Cardiac muscle cell (in vitro differentiated cells and primary cell): ENCODE measurements at places on chromosomes 11 and 22.

GRCh38 chr11:2540992-2541680, 96.3 kb downstream of the KCNQ1 start:
- DNase-seq: no peak

GRCh38 chr11:90148900-90149299, 14.4 kb downstream of the NAALAD2 start:
- DNase-seq: no peak

GRCh38 chr11:67357831-67358670, 4.7 kb upstream of the POLD4 start:
- DNase-seq: no peak

GRCh38 chr11:122235615-122236014, 119.6 kb upstream of the BLID start:
- peak; percentile 12 for DNase-seq

DNA sequence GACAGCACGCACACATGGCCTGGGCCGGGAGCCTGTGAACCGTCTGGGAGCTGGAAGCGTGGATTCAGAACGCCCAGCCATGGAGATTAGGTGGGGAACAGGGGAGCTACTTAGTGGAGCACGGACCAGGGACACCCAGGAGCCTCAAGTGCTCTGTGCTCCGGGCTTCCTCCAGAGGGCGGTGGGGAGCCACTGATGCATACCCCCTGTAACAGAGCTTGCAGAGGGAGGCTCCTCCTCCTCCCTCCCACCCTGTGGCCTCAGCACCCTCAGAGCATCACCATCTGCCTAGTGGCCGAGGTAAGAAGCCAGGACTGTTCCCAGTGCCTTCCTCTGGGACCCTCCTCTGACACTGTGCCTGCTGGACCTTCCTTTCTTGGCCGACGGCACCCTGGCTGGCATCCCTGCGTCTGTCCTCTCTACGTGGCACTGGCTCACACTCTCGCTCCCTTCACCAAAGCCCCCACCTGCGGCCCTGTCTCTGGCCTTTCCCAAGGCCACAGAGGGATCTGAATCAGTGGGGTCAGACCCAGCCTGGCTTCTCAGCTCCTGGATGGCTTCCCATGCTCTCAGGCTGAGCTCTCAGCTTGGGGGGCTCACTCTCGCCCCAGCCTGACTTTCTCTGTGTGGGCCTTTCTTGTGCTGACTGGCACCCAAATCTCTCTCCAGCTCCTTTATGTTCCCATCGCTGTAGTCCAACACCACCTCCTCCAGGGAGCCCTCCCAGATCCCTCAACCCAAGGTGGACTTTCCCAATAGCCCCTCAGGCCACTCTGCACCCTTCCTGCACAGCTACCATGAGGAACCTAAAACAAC, 780.9 kb downstream of the BRD1 start:
- DNase-seq: no peak

GRCh38 chr22:40175611-40176244, 2.0 kb upstream of the TNRC6B start:
- no peak for DNase-seq

DNA sequence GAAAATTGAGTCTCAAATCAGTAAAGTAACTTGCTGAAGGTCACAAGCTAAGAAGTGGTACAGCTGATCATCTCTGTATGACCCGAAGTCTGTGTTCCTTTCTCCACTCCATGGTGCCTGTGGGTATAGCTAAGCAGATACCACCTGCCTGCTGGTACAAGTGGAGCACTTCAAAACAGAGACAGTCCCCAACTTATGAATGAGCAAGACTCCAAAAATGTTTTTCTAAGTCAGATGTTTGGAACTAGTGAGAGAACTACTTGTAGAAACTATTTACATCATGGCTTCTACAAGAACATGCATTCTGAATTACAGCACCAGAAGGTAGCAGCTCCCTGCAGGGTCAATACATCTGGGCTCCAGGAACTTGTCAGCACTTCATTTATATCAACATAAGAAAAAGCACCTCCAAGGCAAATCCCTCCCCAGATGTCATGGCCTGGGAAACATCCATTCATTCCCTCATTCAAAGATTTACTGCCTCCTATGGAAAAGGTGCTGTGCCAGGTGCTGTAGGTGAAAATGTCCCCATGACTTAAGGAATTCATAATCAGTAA, 94.7 kb downstream of the SERGEF start:
- no peak for DNase-seq

GRCh38 chr11:131969261-131969660, 598.8 kb downstream of the NTM start:
- no peak for DNase-seq

DNA sequence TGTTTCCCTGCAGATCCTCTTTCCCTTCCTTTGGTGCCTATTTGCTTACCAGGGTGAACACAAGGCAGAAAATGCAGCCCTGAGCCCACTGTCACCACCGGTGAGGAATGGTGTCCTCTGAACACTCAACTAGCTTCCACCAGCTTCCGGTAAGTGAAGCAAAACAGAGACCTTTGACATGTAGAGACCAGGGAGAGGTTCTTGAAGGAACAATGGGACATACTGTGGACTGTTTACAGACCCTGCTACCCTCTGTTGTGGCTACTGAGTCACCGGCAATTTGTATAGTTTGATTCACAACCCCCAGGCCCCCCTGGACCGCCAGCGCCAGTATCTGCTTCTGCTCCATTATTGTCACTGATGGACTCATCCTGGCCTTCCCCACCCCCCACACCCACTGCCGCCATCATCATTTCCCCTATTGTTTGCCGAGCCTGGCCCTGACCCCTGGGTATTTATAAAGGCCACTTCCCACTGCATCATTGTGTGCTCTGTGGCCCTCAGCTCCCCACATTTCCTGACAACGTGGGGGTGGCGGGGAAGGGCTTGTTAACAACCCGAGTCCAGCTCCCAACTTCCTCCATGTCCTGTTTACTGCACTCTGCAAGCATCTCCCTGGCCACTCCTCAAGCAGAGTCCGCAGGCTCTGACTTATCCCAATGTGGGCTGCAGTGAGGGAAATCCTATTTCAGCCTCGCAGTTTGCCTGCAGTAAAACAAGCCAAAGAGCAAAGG, 252.9 kb downstream of the ETS1 start:
- DNase-seq: no peak

DNA sequence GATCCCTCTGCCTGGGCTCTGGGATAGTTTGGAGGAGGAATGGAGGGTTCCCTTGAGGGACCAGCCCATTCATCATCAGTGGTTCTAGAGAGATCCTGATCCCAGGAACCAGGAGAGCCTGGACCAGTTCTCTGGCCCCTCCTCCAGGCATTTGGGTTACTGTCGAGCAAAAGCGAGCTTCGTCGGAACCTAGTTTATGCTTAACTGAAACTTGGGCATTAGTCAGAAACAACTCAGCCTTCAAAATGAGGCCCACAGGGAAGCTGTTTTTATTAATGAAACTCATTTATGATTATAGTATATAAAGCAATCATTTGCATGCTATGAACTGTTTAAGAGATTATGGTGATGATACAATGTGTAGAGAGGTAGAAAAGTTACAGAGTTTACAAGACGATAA, 61.4 kb downstream of the LIF start:
- DNase-seq: no peak

GRCh38 chr22:48367731-48368130, 1459.9 kb downstream of the BRD1 start:
- DNase-seq: no peak

DNA sequence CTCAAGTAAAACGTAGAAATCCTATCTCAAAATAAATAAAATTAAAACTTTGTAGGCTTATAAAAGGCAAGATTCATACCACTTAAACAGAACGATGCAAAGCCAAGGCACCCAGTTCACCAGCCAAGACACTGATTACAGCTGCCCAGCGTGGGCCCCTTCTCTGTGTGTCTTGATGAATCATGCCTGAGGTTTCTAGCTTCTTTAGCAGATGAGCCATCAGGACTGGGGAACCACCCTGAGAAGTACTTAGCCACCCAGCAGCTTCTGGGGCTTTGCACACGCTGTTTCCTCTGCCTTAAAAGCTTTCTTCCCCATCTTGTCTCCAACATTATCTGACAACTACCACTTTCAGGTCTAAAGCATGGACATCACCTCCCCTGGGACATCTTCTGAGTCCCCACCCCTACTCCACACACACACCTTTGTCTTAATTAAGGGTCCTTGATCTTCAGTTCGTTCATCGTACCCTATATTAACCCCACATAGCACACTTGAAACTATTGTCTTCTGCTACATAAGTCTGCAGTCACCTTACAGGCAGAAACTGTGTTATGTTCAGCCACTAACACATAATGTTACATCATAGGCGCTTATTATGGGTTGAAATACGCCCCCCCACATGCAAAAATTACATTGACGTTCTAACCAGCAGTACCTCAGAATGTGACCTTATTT, 8.7 kb upstream of the LAYN start:
- DNase-seq: no peak

GRCh38 chr11:116364348-116364747, 408.4 kb downstream of the BUD13 start:
- no peak for DNase-seq

DNA sequence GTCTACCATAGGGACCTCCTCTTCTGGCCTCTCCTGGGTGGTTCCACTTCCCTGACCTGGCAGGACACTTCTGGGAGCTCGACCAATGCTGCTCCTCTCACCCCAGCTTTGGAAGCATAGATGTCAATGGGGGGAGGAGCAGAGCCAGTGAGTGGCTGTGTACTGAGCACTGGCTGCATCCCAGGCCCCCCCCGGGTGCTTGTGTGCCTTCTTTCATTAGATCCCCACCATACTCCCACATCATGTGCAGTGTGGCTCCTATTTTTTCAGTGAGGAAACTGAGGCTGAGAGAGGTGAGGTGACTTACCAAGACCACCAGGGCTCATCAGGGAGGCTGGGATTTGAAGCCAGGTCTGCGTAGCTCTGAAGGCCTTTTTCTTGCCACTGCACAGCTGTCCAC, 44.3 kb downstream of the LRRC32 start:
- no peak for DNase-seq

- DNase-seq: peak; percentile 42
Observed at GRCh38 chr22:49971232-49972162, 10.9 kb downstream of the PIM3 start.

GRCh38 chr22:46589871-46590271, 30.3 kb upstream of the GRAMD4 start:
- peak; percentile 91 for DNase-seq

DNA sequence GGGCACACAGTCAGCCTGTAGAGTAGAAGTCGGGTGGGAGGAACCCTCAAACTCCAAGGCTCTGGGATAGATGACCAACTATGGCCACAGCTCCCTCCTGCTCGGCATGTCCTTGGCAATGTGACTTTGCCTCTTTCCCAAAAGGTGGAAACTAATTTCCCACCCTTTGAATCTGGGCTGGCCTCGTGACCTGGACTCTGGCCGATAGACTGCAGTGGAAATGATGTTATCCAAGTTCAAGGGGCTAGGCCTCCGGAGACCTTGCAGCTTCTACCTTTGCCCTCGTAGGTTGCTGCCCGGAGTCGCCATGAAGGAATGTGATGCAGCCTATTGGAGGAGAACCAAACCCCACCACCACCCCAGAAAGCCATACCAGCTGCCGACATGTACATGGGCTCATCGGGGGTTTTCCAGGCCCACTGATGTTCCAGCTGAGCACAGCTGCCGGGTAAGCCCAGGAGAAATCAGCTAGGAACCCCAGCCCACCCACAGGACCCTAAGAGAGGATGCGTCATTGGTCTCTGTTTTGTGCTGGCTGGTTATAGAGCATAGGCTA, 30.4 kb downstream of the KCNJ4 start:
- no peak for DNase-seq

GRCh38 chr22:50047346-50047745, 10.8 kb downstream of the TTLL8 start:
- DNase-seq: no peak

DNA sequence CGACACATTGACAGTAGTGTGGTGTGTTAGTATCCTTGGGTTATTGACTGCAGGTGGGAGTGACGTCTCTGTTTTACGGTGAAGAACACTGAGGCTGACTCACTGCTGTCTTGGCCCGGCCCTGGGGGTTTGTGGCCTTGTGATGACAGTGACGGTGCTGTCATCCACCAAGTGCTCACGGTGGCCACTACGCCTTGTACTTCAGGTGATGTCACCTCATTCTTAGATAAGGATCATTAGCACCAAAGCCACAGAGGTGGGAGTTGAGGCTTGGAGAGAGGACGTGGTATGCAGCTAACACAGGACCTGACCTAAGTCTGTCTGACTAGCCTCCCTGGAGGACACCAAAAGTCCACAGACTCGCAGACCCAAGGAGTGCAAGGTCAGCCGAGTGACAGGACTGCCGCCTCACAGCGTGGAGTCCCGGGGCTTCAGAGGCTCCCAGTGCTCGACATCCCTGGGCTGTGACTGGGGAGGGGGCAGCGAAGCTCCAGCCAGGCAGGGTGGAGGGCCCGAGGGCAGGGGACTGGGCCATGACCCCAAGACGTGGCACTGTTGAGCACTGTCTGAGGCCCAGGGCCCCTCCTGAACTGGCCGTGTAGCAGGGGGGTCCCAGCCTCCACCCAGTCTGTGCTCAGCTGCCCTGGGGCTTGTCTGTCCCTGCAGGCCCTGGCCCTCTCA, 56.5 kb downstream of the NAT10 start:
- no peak for DNase-seq

DNA sequence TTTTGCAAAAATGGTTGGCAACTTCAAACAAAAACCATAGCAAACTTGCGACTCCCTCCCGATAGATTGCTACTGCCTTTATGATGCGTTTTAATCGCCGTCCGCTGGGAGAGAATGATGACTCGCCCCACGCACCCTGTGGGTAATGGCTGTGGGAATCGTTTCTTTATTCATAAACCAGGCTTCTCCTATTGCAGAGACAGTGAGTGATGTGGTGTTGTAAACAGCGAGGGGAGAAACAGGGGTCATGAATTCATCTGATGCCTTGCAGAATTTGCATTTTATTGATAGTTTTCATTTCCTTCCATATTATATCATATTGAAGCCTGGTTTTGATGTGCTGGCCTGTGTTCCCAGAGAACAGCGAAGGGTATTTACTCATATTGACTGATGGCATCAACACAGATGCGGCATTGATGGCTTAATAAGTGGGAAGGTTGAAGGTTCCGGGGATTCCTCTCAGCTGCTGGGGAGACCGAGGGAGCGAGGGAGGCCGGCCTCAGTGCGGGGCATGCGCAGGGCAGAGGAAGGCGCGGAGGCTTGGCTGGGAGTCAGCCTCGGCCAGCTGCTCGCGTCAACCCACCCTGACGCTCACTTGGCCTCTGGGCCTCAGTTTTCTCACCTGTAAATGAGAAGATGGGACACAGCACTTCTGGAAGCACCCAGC, 41.3 kb downstream of the ARHGAP8 start:
- DNase-seq: no peak

DNA sequence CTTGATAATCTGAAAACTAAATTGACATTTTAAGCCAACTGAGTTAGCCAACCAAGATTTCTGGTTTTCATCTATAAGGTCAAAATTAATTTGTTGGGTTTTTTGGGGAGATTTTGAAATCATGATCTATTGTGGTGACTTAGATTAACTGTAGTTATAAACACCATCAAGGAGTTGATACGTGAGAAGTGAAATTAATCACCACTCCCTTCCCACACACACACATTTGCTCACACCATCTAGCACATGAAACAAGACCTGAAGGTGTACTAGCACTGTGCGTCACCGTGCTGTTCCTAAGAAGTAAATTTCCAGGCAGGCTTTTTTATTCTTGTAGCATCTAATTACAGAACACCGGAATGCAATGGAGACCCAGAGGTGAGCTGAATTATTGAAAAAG, 2.1 kb downstream of the OR5B21 start:
- DNase-seq: no peak

- DNase-seq: no peak
Observed at GRCh38 chr11:35343033-35343598, 76.2 kb downstream of the SLC1A2 start.
